ENCODE measurements at places on chromosomes 13 and 19.
A peak's percentile ranks its signal among the peaks of the same experiment; 100 is the strongest.

GRCh38 chr19:33048806-33049676 lies 15.6 kb downstream of the RHPN2 start:
- no peak for DNase-seq

DNA sequence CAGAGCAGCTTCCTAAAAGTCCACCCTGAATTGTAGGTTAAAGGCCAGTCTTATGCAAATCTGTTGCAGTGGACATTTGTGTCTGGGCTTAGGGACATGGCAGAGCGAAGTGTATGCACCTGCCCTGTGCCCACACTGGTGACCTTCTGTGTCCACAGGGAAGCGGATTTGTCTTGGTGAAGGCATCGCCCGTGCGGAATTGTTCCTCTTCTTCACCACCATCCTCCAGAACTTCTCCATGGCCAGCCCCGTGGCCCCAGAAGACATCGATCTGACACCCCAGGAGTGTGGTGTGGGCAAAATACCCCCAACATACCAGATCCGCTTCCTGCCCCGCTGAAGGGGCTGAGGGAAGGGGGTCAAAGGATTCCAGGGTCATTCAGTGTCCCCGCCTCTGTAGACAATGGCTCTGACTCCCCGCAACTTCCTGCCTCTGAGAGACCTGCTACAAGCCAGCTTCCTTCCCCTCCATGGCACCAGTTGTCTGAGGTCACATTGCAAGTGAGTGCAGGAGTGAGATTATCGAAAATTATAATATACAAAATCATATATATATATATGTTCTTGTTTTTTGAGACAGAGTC lies 25.5 kb downstream of the CYP2B6 start:
- no peak for DNase-seq

- no peak for DNase-seq
Observed at GRCh38 chr19:18171605-18172327, 1.8 kb upstream of the IFI30 start.

GRCh38 chr13:98237331-98237730 lies 60.3 kb upstream of the RNF113B start:
- no peak for DNase-seq

GRCh38 chr19:40703029-40703755 lies 12.7 kb upstream of the NUMBL start:
- DNase-seq = no peak

DNA sequence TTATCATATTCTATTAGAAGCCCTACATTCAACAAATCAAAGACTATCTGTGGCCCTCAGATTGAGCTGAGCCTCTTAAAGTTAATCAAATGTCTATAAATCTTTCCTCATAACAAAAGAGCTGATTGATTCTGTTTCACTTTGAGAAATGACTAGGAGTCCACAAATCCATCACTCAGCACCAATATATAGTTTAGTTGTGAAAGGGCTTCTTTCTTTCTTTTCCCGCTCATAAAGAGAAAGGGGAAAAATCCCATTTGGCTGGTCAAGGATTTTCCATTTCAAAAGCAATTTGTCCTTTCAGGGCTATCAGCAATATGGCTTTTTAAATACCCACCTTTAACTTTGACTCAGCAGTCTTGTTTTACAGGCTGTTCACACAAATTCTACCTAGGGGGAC lies 408.5 kb upstream of the PCDH20 start:
- DNase-seq = no peak

- no peak for DNase-seq
Observed at GRCh38 chr13:100269837-100270236, 180.9 kb downstream of the PCCA start.

DNA sequence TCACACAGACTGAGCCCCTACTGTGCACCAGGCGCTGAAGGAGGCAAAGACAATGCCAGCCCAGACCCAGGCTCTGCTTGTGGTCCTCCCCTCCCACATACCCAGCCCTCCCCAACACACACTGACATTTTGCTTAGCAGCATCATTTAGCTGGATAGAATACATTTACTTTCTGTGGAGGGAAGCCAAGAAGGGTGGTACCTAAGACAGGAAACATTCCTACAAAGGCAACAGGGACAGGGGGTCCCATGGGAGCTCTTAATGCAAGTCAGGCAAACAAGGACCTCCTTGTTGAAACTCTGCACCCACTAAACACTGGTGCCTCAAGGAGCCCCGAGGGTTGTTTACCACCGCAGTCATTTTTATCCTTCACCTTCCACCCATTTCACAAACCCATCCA lies 77.0 kb upstream of the ZNF507 start:
- no peak for DNase-seq

- peak; percentile 33 for DNase-seq
Observed at GRCh38 chr19:13817018-13817614, 21.9 kb downstream of the ZSWIM4 start.

DNA sequence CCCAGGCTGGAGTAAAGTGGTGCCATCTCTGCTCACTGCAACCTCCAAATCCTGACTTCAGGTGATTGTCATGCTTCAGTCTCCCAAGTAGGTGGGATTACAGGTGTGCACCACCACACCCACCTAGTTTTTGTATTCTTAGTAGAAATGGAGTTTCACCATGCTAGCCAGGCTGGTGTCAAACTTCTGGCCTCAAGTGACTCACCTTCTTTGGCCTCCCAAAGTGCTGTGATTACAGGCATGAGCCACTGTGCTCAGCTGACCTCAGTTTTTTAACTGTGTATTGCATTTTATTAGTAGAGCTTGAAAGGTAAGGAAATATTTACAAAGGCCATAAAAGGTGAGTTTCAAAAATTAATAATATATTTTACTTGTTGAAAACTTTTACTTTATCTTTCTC lies 2.3 kb downstream of the ZNF726 start:
- no peak for DNase-seq

DNA sequence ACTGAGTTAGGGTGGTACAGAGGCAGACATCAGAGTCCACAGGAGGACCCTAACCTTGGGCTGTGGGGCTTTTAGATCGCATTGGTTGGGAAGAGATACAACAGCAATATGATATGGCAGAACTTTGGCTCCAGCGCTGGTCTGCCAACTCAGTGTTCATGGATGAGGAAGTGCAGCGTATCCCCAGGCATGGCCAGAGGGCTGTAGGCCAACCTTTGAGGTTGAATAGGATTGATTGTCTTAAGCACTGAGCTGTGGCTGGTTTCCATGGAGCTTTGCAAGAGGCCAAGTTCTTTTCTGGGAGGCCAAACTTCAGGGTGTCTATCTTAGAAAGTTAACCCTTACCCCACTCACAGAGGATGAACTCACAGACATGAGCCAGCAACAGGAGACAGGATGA lies 144.1 kb upstream of the TMTC4 start:
- no peak for DNase-seq

- DNase-seq = no peak
Observed at GRCh38 chr13:95153647-95154412, 147.4 kb downstream of the ABCC4 start.

GRCh38 chr19:39533003-39533512 lies 406 bp upstream of the EID2B start:
- no peak for DNase-seq

GRCh38 chr19:38792250-38793111 lies 3.5 kb downstream of the LGALS7B start:
- no peak for DNase-seq

- no peak for DNase-seq
Observed at GRCh38 chr13:78398743-78399410, 204.5 kb downstream of the POU4F1 start.

GRCh38 chr13:99752373-99752772 lies 219.2 kb downstream of the ZIC5 start:
- no peak for DNase-seq

GRCh38 chr13:42553098-42554046 lies 20.6 kb upstream of the TNFSF11 start:
- DNase-seq = peak; percentile 63

GRCh38 chr13:91211510-91211909 lies 136.0 kb upstream of the MIR17HG start:
- no peak for DNase-seq

GRCh38 chr19:30686826-30687566 lies 314.8 kb downstream of the ZNF536 start:
- DNase-seq = no peak

- no peak for DNase-seq
Observed at GRCh38 chr19:58460039-58460438, 6.8 kb upstream of the ZNF324 start.

DNA sequence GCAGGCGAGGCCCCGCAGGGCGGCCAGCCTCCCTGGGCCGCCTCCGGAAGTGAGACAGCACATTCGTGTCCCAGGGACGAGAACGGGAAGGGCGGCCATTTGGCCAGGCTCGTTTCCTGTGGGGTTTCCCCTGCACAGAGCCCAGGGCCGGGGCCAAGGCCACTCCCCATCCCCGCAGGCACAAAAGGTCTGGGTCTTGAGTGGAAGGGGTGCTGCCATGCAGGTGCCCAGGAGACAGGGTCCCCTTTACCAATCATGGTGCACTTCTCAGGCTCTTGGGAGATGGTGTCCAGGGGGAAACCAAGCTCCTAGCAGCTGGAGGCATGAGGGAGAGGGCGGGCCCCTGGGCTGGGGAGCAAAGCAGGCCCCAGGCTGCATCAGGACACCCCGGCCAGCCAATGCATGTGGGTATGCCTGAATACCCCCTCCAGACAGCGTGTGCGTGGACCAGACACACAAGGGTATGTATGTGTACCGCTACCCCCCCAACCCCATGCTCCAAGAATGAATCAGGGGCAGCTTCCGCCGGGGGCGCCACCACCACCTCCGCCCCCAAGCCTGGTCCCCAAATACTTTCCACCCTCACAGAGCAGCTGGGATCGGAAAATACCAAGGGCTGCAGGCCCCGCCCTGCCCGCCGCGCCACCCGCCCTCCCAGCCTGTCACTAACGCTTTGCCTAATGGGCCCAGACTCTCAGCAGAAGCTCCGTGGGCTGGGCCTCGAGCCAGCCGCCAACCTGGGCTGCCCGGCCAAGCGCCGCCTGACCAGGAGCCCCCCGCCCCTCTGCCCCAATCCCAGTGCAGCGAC lies 37.6 kb upstream of the NANOS3 start:
- DNase-seq = peak; percentile 77

- no peak for DNase-seq
Observed at GRCh38 chr13:90838317-90838960, 509.0 kb upstream of the MIR17HG start.

DNA sequence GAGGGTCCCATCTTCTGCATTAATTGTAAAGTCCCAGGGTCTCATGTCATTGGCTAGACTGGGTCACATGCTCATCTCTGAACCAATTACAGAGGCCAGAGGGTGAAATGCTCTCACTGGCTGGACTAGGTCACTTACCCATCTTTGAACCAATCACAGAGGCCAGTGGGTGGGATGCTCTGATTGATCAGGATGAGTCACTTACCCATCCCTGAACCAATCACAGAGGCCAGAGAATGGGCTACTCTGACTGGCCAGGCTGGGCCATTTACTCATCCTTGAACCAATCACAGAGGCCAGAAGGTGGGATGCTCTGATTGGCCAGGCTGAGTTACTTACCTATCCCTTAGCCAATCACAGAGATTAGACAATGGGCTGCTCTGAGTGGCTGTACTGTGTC lies 5.3 kb downstream of the MISP start:
- no peak for DNase-seq

- no peak for DNase-seq
Observed at GRCh38 chr13:48476215-48476614, 56.7 kb downstream of the RCBTB2 start.

DNA sequence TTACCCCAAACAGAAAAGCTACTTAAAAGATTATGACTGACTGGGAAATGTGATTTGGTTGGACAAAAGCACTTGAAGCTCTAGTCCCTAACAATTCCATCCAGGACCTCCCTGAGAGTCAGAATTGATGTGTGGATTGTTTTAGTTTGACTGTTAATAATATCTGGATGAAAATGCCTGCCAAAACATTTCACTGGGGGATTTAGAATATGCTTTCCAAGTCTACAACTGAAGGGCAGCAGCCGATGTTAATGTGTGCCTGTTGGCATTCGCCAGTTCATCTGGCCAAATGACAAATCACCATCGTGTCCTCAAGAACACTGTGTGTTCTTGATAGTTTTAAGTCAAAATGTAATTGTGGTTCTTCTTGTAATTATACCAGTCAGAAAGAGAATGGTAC lies 76.0 kb upstream of the TSC22D1 start:
- no peak for DNase-seq

DNA sequence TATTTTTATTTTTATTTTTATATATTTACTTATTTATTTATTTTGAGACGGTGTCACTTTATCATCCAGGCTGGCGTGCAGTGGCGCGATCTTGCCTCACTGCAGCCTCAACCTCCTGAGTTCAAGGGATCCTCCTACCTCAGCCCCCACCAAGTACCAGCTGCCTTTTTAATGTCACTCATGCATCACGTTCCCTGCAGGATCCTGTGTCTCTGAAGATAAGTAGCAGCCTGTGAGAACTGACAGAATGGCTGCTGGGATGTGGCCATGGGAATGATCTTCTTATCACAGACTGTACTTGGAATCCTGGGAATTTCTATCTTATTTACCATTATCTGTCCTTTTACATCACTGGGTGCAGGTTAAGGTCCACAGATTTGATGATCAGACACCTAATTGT lies 9.2 kb upstream of the ZNF761 start:
- no peak for DNase-seq

DNA sequence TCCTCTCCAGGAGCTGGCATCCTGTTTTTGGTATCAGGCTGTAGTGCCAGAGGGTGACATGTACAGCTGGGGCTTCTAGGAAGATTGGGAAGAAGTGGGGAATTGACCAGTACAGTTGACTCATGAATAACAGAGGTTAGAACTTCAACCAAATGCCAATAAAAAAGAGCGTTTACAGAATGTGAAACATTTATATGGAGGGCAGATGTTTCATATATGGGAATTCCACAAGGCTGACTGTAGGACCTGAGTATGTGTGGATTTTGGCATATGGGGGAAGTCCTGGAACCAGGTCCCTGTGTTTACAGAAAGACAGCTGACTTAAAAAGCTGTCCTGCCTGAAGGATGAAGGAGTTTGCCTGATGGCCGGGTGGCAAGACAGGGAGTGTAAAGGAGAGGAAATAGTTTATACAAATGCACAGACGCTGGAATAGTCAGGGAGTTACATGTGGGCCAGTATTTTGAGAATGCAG lies 5.2 kb downstream of the CHAMP1 start:
- no peak for DNase-seq

- no peak for DNase-seq
Observed at GRCh38 chr13:43365039-43365344, 341.6 kb downstream of the DNAJC15 start.

DNA sequence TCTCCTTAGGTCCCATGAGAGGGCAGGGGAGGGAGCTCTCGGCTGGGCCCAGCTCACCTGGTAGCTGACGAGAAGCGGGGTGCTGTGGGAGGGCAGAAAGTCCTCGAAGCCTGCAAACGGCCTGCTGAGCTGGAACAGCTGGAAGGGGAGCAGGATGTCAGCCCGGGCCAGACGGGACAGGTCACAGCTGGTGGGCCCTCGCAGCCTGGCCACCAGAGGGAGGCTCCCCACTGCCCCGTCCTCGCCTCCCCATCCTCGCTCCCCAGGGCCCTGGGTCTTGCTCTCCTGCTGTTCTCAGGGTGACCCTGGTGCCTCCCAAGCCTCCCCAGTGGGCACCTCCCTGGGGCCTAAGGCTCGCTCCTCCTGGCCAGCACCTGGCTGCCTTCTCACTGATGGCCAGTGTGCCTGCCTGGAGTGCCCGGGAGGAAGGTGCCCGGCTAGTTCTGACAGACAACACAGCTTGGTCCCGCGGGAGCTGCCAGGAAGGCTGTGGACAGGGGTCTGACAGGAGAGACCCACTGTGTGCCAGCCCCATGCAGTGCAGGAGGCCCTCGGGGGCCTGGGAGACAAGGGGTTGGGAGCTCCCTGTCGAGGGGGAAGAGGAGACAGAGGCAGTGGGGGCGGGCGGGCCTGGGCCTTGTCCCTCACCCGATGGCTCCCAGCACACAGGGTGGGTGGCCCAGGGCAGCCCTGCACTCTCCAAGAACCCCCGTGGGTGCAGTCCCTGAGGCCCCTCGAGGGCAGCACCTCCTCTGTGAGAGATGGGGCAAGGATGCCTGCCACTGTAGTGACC lies 20.3 kb downstream of the GPX4 start:
- DNase-seq = no peak
